ENCODE measurements at places on chromosomes 5 and 9. TPM values are rescaled to one million over a fixed set of nuclear protein-coding genes. Genes with fewer than 3 reads are reported as not detected.

GRCh38 chr5:141650851-141651727 lies at the start of gene FCHSD1:
FCHSD1 (minus strand) TSS chr5:141651418; CDS start chr5:141651368, 50 bp downstream.
- DNase-seq: peak; percentile 91

GRCh38 chr5:89090037-89090436 lies 207.1 kb upstream of the MEF2C start:
- DNase-seq: no peak

DNA sequence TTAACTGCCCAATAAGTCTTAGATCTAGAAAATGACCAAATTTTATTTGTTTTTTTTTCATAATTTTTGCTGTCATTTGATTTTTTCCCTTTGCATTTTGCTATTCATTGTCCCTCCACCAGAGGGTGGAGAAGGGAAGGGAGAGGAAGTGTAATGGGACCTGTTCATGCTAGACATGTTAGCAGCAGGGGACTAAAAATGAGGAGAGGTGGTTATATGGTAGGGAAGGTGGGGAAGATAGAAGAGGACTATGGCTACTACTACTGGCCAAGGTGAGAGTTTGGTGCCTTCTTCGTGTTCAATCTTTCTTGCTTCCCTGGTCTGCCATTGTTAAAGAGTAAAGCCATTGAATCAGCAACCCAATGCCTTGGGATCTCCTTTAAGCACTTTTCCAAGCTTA lies 6.4 kb downstream of the GRIA1 start:
- no peak for DNase-seq

GRCh38 chr9:97470076-97470475 lies 31.4 kb upstream of the TMOD1 start:
- DNase-seq: peak; percentile 23

DNA sequence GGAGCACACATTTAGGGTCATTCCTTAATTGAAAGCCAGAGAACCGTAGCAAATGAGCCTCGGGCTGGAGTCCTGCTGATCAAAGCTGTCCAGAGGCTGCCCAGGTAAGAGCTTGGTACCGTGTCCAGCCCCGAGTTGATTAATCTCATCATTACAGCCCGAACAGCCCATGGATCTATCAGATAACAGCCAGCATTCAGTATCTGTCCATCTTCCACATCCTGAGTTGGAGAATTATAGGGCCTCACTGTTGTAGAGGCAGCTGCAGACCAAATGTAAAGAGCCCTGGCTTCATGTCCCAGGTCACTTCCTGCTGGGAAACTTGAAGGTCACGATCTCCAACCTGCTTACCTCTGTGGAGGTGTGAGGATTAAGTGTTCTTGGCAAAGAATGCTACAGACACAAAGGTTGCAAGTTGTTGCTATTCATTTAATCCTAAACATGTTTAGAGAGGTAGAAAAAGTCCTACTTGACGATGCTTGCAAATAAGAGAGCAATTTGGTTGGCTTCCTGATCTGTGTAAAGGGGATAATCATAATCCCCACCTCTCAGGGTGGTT lies 16.1 kb downstream of the GGTA1 start:
- no peak for DNase-seq

- no peak for DNase-seq
Observed at GRCh38 chr9:107832871-107833270, 343.3 kb upstream of the KLF4 start.

GRCh38 chr5:127854520-127854919 lies 151.3 kb downstream of the CCDC192 start:
- no peak for DNase-seq

- no peak for DNase-seq
Observed at GRCh38 chr5:12772276-12772675, 868.0 kb upstream of the CTNND2 start.

DNA sequence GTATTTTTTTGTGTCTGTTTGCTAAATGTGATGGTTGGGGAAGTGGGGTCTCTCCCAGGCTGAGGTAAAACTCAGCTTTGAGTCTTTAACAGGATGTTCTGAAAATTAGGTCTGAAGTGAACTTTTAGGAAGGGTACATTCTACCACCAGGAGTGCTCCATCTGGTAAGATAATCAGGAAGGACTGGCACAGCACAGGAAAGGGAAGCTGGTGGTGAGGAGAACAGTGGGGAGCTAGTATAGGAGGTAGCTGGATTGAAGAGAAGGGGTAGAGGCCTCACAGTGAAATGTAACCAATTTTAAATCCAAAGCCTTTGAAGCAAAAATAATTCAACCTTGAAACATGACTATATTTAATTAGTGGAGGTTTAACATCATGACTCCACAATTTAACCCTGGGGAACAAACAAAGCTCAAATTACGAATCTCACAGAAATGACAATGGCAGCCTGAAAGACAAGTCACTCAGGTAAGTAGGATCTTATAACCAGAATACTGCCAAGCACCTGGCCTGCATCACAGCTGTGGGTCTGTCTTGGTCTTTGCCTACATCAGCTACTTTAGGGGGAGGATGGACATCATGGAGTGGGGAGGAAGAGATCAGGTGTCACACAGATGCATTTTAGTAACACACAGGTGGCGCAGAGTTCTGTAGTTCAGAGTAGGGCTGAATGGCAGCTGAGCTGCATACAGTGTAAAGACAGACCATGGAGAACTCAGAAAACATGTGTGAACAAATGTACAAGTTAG lies 445.3 kb downstream of the DMRT2 start:
- no peak for DNase-seq

- DNase-seq: no peak
Observed at GRCh38 chr9:92745881-92746280, 18.8 kb downstream of the BICD2 start.

GRCh38 chr9:100590481-100590880 lies 12.6 kb downstream of the CAVIN4 start:
- DNase-seq: no peak

- no peak for DNase-seq
Observed at GRCh38 chr5:151056379-151057325, 24.2 kb downstream of the TNIP1 start.

GRCh38 chr9:89234205-89235067 lies 55.8 kb upstream of the SHC3 start:
- DNase-seq: peak; percentile 68

The SURF4 gene
- total RNA-seq: 283 TPM

The ABLIM3 gene
- total RNA-seq: 0.07 TPM

The MSANTD3 gene
- 21.6 TPM for total RNA-seq

The INSL4 gene
- total RNA-seq: not detected

Measured in activated CD4-positive, alpha-beta T cell treated with anti-CD3 and anti-CD28 coated beads for 36 hours (primary cell).